ENCODE measurements at places on chromosomes 5 and 9.
A peak's percentile ranks its signal among the peaks of the same experiment; 100 is the strongest.

DNA sequence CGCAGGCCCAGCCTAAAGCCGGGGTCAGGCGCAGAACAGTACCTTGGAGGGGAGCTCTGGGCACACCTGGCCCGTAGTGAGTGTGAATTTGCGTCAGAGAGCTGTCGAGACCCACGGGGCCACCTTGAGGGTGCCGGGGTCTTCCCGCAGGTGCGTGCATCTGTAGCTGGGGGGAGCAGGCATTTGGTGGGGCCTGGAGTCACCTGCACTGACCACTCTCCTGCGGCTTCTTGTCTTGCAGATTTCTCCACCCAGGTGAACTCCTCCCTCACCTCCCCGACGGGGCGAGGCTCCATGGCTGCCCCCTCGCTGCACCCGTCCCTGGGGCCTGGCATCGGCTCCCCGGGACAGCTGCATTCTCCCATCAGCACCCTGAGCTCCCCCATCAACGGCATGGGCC lies 75.1 kb downstream of the RXRA start:
- no peak for DNase-seq

DNA sequence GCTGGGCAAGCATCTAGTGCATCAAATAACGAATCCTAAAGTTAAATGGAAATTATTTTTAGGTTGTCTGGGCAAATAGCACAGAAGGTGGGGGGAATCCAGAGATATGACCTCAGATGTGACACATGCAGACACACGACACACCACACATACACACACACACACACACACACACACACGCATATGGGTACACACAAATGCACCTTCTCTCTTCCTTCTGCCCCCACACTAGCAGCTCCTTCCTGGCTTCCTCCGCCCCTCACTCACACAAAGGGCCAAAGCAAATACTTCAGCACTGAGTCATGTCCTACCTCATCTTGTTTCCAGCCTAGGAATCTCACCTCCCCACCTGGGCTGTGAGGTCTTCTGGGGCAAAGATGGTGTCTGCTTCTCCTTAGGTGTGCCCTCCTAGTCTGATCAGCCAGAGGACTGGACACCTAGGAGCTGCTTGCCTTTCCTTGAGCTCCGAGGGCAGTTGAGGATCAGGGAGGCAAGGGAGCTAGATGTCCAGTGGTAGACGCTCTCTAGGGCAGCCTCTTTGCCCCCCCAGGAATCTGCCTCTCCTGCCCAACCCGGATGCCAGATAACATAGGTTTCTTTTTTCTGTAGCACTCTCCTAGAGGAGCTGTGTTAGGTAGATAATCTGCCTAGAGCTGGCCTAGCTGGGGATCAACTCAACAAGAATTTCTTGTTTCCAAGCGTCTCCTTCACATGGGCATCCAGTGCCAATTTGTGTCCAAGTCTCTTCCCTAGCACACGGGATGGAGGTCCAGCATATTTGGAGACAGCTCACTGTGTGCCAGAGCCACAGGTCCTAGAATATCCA lies 14.3 kb upstream of the JADE2 start:
- no peak for DNase-seq

DNA sequence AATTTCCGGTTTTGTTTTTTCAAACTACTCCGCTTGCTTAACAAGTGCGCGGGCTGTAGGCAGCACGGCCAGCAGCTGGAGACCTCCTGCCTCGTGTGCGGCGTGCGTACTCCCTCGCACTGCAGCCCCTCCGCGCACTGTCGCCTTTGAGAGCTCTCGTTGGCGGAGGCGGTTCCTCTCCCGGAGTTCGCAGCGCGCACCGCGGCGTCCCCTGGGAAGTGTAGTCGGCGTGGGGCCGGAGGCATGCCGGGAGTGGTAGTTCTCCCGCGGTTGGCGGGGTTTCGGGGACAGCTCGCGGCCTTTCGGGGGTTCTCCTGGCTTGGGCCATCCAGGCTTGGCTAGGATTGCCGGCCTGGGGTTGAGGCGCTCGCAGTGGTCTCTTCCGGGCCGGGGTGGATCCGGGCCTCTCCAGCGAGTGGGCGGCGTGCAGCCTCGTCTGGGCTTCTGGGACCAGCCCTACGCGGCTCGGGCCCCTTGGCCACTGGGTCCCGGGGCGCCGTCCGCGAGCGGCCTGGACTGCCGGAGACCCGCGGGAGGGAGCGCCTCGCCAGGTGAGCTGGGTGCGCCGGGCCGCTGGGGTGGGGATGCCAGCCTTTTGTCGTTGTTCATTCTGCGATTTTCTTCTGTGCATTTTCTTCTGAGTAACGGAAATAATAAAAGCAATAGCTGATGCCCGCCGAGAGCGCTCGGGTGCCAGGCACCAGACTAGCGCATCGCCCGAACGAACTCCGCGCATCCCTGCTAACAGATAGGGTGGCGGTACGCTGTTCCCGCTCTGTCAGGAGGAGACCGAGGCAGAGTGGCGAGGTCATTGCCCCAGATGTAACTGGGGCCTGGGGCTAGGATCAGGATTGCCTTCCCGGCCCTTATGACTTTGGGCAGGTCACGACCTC lies at the start of gene ZNF354C:
Gene ZNF354C (plus strand): TSS at position 258 of the 893 bp plus-strand sequence. CDS start 1,696 bp downstream, outside the sequence.
- peak; percentile 63 for DNase-seq

DNA sequence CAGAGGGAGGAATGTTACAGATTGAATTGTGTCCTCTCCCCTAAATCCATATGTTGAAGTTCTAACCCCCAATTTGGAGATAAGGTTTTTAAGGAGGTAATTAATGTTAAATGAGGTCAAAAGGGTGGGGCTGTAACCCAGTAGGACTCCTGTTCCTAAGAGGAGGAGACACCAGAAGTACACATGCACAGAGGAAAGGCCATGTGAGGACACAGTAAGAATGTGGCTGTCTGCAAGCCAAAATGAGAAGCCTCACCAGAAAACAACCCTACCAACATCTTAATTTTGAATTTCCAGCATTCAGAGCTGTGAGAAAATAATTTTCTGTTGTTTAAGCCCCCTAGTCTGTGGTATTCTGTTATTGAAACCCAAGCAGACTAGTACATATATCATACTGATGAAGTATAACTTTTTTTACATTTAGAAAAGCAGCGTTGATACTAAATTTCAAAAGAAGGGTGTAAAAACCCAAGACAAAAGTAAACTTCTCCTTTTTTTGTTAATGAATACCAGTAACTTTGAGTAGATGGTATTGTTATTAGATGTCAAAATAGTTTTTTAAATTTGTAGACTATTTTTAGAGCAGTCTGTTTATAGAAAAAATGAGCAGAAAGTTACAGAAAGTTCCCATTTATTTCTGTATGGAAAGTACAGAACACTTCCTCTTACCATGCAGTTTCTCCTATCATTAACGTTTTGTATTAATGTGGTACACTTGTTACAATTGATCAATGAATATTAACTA lies 25.1 kb downstream of the RNF180 start:
- DNase-seq, result no peak

DNA sequence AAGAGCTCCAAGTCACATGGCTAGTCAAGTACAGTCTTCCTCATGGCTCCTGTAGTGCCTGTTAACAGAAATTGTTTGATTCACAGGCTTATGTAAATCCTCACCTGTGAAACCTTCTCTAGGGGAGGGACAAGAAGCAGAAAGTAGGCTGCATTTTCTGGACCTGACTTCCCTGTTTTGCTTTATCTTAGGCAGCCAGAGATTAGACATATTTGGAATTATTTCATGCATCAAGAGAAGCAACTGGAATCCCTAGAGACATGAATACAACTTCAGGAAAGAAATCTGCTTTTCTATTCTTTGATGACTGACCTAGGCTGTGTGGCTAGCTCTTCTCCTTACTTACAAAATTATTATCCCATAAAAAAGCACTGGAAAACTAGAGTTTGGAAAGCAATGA lies 52.3 kb downstream of the CAST start:
- no peak for DNase-seq

DNA sequence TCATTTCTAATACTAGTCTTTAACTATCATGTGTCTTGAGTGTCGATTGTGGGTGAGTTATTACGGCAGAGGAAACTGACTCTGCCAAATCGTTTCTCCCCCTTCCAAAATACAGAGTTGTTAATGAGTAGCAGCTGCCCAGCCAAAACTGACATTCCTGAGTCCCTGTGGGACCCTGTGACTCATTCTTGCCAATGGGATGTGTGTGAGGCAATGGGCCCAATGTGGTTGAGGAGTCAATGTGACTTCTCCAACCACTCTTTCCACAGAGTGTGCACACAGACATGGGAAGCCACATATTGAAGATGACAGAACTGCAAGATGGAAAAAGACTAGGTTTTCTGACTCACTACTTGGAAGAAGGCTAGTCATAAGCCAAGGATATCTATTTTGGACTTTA lies 434.7 kb downstream of the DTWD2 start:
- no peak for DNase-seq

- no peak for DNase-seq
Observed at GRCh38 chr5:26538226-26538625, 500.2 kb downstream of the CDH9 start.

DNA sequence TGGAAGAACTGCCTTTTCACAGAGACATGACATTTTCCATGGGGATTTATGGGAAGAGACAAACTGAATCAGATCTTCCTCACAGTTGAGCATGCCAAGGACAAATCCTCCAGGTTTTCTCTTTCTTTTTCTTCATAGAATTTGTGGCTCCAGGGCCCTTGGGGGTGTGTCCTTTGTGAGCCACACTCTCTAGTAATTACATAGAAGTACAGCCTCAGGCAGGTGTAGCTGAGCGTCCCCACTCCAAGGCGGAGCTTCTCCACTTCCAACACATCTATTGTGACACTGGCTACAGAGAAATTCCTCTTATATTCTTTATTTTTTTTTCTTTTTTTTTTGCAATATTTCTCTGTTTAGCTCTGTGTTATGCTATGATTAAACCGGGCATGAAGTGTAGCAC lies 420.5 kb upstream of the CD180 start:
- DNase-seq, result no peak

- DNase-seq, result no peak
Observed at GRCh38 chr9:88814577-88814976, 176.7 kb upstream of the S1PR3 start.

DNA sequence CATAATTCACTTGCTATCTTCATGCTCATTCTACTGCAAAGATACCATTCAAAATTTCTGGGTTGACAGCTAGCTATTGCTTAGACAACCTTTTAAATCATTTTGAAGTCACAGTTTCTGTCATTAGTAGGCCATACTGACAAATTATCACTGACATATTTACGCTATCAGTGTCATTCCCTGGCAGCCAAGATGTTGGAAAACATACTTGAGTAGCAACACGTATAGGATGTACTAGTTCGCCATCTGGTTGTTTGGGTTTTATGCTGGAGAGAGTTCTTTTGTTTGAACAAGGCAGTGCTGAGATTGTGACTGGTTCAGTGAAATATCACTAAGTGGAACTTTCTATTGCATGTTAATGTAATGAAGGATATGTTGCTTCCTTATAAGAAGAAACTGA lies 621.9 kb downstream of the DTWD2 start:
- DNase-seq, result no peak

DNA sequence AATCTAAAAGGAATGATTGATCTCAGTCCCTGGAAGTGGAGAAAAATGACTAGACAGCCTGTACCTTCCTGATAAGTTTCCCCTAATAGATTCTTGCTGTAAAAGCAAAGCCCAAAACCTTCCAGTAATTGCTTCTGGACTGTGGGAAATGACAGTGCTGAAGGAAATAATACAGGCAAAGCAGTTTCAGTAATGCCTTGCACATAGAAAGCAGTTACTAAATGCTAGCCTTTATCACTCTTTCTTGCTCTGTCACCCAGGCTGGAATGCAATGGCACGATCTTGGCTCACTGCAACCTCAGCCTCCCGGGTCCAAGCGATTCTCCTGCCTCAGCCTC lies 50.3 kb downstream of the MAP1B start:
- DNase-seq, result no peak

GRCh38 chr5:114360816-114361723 lies 800 bp upstream of the KCNN2 start:
- DNase-seq, result no peak

DNA sequence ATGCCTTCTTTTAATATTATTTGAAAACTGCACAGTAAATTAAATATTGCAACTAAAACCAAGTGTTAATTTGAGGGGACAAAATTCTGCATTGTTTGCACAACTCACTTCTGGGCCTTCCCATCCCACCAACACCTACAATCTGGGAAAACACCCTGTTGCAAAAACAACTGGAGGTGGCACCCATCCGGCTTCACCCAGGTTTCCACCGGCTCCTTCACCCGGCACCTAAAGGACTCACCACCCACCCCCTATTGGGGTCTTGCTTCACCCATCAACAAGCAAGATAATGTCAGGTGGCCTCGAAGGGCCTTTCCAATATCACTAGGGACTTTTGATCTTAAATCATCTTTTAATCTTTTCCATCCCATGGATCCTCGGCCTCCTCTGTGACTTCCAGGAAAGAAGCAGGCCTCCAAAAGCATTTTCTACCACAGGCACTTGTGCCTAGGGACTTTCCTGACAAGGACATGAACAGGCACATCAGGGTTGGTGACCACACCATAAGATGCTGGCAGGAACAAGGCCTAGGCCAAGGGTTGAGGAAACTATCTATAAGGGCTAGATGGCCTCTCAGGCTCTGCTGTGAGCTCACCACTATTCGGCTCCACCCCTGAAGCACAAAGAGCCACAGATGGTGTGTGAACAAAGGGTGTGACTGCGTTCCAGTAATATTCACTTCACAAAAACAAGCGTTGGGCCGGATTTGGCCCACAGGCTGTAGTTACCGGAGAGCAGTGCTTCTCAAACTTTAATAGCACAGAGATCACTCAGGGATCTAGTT lies 205.1 kb downstream of the AUH start:
- no peak for DNase-seq

DNA sequence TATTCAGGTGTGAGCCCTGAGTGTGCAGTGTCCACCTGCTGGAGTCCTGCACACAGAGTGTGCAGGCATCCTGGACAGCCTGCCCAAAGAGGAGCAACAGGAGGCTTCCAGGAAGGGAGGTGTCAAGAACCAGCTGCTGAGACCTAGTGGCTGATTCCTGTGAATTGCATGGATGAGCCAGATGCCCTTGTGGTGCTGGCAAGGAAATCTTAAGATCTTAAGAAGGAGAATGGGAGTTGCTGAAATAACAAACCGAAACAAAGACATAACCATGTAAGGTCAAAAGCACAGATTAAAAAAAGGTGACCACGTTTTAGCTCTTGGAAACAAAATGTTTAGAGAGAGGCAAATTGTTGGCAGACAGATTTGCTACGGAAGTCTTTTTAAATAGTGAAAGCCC lies 29.3 kb upstream of the RPS23 start:
- no peak for DNase-seq

DNA sequence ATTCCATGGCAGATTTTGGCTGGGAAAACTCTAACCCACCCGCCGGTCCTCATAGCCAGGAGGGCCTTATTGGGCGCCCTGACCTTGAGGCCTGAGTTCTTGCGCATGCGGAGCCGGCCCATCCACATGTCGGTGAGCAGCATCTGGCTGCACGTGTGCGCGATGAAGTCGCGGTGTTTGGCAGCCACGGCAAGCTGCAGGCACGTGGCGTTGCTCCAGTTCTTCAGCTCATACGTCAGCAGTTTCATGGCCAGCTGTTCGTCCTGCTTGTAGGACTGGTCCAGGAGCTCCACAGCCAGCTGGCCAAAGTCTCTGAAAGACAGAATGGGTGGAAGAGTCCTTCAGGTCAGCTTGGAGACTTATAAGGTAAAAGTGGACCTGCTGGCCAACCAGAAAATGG lies 204.3 kb upstream of the KLF9 start:
- DNase-seq, result no peak

GRCh38 chr5:94709277-94709676 lies 90.8 kb downstream of the SLF1 start:
- DNase-seq, result no peak

- DNase-seq, result no peak
Observed at GRCh38 chr5:158639881-158640592, 459.7 kb downstream of the EBF1 start.
